Body of pancreas (tissue), 4 donors: ENCODE measurements at places on chromosomes 7 and 10. TPM values are rescaled to one million over a fixed set of nuclear protein-coding genes. Genes with fewer than 3 reads are reported as not detected.

DNA sequence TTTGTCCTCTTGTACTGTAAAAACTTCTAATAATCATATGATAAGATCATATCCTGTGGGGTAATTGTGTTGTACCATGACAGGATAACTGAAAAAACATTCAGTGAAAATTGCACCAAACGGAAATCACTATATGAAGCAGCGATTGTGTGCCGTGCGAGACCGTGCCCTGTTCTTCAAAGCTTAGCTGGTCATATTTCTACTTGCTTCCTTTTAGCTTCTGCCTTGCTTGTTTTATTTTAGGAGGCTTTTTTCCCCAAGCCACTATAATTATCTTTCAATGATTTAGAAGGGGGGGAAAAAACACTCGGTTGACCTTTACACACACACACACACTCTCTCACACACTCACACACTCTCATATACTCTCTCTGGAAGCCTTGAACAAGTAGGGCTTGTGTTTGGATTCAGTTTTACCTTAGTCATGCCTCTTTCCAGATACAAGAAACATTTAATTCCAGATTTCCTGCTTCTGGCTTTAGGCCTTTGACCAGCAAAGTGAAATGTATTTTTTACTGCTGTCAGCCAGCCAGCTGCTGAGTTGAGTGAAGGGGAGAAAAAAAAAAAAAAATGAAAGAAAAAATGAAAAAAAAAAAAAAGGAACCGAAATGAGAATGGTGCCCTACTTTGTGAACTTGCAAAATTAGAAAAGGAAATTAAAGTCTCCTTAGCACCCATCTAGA lies 181.4 kb downstream of the ARID5B start:
- H3K27ac ChIP-seq, result peak overlapping the region; percentile 35
- peaks cover 45% of the 10 kb centered on the region for H3K4me1 ChIP-seq
- no peaks in the 10 kb centered on the region for H3K36me3 ChIP-seq
- DNase-seq, result no peak
- no peaks in the 10 kb centered on the region for H3K27me3 ChIP-seq

FRA10AC1 gene
- total RNA-seq, result 23.7 TPM

DNA sequence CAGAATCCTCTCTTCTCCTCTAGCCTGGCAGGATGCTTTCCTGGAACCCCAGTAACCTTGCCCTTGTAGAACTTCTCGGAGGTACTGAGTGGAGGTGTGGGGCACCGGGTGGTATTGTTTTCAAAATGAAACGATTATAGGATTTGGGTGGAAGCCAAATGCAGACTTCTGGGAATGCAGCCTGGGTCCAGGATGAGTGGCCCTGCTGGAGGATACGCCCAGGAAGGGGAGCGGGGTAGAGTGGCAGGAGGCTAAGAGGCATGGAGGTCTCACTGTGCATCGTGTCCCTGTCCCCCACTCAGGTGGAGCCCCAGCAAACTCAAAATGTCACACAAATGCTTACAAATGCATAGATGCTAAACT lies 109.1 kb upstream of the PPIF start:
- peaks cover 18% of the 10 kb centered on the region for H3K4me1 ChIP-seq
- no peaks in the 10 kb centered on the region for H3K36me3 ChIP-seq
- DNase-seq, result no peak
- H3K27ac ChIP-seq, result peak overlapping the region; percentile 55
- no peaks in the 10 kb centered on the region for H3K27me3 ChIP-seq
- H3K4me3 ChIP-seq, result no peak overlapping the region

GRCh38 chr10:3199488-3199887 lies 26.9 kb upstream of the PITRM1 start:
- no peaks in the 10 kb centered on the region for H3K36me3 ChIP-seq
- DNase-seq, result no peak
- H3K27me3 ChIP-seq, result no peaks in the 10 kb centered on the region
- H3K4me1 ChIP-seq, result peaks cover 9% of the 10 kb centered on the region
- no peak overlapping the region for H3K27ac ChIP-seq
- H3K4me3 ChIP-seq, result no peak overlapping the region

GRCh38 chr10:1196656-1197055 lies 140.5 kb downstream of the WDR37 start:
- H3K27ac ChIP-seq, result no peak overlapping the region
- peaks cover 15% of the 10 kb centered on the region for H3K4me1 ChIP-seq
- DNase-seq, result no peak
- H3K27me3 ChIP-seq, result no peaks in the 10 kb centered on the region

DNA sequence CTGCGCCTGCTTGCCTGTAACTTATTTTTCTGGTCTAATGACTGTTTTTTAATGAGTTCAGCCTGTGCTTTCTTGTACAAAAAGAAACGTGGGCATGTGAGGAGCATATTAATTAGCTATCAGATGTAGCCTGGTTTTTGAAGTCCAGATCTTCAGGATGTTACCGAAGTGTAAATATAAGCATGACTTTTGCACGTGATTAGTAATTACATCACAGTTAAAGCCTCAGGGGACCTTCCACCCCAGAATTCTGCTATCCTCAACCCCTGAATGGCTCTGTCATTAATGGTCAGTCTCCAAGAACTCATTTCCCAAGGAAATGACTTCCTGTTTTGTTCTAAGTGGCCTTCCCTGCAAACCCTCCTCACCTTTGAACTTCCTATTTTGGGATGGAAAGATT lies 2.1 kb upstream of the PRXL2A start:
- H3K27ac ChIP-seq, result no peak overlapping the region
- H3K36me3 ChIP-seq, result no peaks in the 10 kb centered on the region
- peaks cover 28% of the 10 kb centered on the region for H3K4me1 ChIP-seq
- no peak for DNase-seq
- H3K27me3 ChIP-seq, result no peaks in the 10 kb centered on the region
- H3K4me3 ChIP-seq, result no peak overlapping the region

DNA sequence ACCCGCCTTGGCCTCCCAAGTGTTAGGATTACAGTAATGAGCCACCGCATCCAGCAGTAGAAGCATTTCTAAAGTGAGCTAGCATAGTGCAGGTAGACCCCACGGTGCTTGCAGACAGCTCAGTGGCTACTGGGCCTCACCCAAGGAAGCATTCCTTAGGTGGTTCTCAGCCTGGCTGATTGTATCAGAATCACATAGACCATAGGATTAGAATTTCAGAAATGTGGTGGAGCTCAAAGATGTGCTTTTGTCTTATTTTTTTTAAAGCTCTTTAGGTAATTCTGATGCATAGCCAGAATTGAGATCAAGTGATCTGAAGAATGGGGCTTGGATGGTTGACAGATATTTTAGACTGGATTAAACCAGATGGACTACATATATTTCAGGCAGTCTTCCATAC lies 10.9 kb downstream of the ANLN start:
- no peak for DNase-seq
- H3K4me1 ChIP-seq, result no peaks in the 10 kb centered on the region
- H3K27me3 ChIP-seq, result no peaks in the 10 kb centered on the region
- H3K4me3 ChIP-seq, result no peak overlapping the region
- H3K36me3 ChIP-seq, result no peaks in the 10 kb centered on the region
- H3K27ac ChIP-seq, result no peak overlapping the region

- H3K27me3 ChIP-seq, result no peaks in the 10 kb centered on the region
- no peaks in the 10 kb centered on the region for H3K36me3 ChIP-seq
- H3K4me1 ChIP-seq, result no peaks in the 10 kb centered on the region
- no peak for DNase-seq
- no peak overlapping the region for H3K27ac ChIP-seq
These were observed 18.4 kb upstream of the SORCS3 start for GRCh38 chr10:104622598-104623209.

GRCh38 chr10:70378122-70378521 lies 4.3 kb downstream of the LRRC20 start:
- no peaks in the 10 kb centered on the region for H3K36me3 ChIP-seq
- no peak overlapping the region for H3K4me3 ChIP-seq
- peak overlapping the region; percentile 17 for H3K27ac ChIP-seq
- no peak for DNase-seq
- H3K27me3 ChIP-seq, result no peaks in the 10 kb centered on the region

SUN3 gene
- total RNA-seq, result not detected

MMP21 gene
- total RNA-seq, result not detected

GRCh38 chr7:3977391-3977790 lies 676.3 kb downstream of the SDK1 start:
- H3K27me3 ChIP-seq, result no peaks in the 10 kb centered on the region
- H3K4me3 ChIP-seq, result no peak overlapping the region
- H3K36me3 ChIP-seq, result no peaks in the 10 kb centered on the region
- no peak overlapping the region for H3K27ac ChIP-seq
- DNase-seq, result no peak
- no peaks in the 10 kb centered on the region for H3K4me1 ChIP-seq

DNA sequence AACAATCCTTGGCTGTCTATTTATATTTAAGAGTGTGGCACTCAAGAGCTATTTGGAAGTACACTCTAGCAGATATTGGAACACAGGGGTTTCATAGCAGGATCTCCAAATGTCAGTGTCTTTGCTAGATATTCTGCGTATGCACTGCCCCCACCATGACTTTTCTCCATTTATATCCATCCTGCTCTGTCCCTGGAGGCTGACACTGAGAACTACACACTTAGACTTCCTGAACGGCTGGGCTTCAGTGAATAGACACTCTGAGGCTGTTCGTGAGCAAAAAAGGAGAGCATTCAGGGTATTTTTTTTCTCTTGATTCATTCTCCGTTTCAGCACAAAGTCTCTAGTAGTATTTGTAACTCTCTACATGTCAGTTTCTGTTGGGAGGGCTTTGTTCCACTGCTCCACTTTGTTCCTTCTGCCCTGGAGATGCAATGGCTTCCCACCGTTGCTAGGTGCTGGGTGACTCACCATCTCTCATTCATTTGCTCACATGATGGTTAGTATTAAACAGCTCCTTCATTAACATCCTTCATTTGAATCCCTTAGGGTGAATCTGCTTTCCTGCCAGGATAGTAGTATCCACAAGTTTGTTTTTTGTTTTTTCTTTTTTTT lies 155.9 kb upstream of the SLC13A1 start:
- H3K27me3 ChIP-seq, result no peaks in the 10 kb centered on the region
- H3K36me3 ChIP-seq, result no peaks in the 10 kb centered on the region
- peaks cover 6% of the 10 kb centered on the region for H3K4me1 ChIP-seq
- no peak for DNase-seq
- no peak overlapping the region for H3K27ac ChIP-seq
- H3K4me3 ChIP-seq, result no peak overlapping the region

DNA sequence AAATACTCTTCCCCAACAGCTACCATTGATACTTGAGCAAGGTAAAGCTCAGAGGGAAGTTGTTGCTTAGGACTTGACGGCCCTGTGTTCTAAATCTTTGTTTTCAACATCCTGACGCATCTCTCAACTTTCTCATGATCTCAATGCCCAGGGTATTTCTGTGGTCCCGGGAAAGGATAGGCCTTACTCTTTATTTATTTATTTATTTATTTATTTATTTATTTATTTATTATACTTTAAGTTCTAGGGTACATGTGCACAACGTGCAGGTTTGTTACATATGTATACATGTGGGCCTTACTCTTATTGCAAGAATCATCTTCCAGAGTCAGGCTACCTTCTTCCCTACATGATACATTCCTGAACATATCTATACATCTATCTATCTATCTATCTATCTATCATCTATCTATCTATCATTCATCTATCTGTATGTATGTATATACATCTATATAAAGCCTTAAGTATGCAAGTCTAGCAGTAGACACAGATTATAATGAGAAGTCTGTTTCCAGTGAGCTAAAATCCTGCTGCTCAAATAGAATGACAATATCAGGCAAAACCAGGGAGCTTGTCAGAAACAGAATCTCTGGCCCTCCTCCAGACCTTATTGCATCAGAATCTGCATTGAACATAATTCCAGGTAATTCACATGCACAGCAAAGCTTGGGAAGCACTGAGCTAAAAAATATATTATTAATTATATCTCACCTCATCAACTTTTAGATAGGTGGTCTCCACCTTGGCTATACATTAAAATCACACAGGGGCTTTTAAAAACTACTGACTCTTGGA lies 12.2 kb upstream of the CPA5 start:
- H3K27ac ChIP-seq, result no peak overlapping the region
- no peaks in the 10 kb centered on the region for H3K36me3 ChIP-seq
- DNase-seq, result no peak
- no peak overlapping the region for H3K4me3 ChIP-seq
- H3K4me1 ChIP-seq, result peaks cover 31% of the 10 kb centered on the region

TRIM4 gene
- 31.9 TPM for total RNA-seq

DGKI gene
- not detected for total RNA-seq
